Stimulated activated CD8-positive, alpha-beta memory T cell treated with anti-CD3 and anti-CD28 coated beads, Interleukin-7, amount 100 ng/mL, for 4 hours (primary cell): ENCODE measurements at places on chromosomes 2 and 18.

DNA sequence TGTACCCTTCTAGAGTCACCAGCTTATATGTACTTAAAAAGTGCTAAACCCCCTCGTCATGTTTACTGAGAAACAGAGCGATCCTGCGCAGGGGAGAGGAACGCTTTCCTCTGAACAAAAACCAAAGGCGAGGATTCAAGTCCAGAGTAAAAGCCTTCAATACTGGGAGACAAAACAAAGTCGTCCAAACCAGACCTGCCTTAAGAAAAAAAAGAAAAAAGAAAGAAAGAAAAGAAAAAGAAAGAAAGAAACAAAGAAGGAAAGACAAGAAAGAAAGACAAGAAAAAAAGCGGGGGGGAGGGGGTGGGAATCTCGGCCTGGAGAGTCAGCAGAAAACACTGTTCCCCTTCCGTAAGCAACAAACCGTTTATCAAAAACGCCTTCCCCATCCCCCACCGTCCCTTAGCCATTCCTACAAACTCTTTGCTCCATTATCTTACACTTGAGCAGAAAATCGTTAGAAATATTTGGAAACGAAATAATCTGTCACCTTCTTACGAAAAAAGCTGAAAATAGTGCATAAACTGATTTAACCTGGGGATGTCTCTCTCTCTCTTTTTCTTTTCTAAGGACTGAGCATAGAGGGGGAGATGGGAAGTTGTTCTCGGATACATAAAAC, 3.3 kb downstream of the PTGR3 start:
- DNase-seq: no peak

DNA sequence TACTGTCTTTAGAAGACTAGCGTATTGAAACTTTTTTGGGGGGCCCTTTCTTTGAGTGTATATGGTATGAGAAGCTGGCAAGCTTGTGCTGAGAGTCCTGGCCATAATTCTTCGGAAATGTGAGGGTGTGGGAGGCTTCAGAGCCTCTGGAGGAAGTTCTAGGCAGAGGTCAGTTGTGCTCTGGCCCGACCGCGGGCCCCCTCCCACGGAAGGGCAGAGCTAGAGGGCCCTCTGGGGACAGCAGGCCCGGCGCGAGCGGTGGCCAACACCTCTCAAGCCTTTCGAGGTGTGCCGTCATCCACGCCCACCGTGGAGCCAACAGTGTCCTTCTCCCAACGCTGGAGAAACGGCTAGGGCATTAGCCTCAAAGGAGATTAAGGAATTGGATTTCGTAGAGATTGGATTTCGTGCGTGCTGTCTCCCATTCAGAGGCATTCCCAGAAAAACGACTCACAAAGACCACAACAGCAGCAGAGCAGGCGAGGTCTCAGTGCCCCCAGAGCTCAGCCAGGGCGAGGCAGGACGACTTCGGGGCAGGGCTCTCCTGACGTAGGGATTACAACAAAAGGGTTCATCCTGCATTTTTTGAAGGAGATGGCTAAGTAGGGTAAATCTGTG, 2.2 kb upstream of the MTCL1 start:
- no peak for DNase-seq

GRCh38 chr2:114651933-114652332, 209.5 kb downstream of the DPP10 start:
- DNase-seq: no peak

- DNase-seq: no peak
Measured at GRCh38 chr2:102273619-102274211, 37.6 kb upstream of the IL1RL1 start.

DNA sequence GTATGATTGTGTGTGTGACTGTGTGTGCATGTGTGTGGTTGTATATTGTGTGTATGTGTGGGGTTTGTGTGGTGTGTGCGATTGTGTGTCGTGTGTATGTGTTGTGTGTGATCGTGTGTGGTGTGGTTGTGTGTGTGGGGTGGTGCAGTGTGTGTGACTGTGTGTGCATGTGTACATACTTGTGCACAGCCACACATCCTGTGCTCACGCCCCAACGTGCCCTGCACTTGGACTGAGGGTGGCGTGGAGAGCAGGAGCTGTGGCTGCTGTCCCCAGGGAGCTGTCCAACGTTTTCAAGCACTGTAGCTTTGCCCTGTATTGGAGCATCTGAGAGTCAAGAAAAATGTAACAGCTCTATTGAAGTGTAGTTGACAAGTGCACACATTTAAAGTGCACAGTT, 243.2 kb upstream of the HDAC4 start:
- DNase-seq: no peak

DNA sequence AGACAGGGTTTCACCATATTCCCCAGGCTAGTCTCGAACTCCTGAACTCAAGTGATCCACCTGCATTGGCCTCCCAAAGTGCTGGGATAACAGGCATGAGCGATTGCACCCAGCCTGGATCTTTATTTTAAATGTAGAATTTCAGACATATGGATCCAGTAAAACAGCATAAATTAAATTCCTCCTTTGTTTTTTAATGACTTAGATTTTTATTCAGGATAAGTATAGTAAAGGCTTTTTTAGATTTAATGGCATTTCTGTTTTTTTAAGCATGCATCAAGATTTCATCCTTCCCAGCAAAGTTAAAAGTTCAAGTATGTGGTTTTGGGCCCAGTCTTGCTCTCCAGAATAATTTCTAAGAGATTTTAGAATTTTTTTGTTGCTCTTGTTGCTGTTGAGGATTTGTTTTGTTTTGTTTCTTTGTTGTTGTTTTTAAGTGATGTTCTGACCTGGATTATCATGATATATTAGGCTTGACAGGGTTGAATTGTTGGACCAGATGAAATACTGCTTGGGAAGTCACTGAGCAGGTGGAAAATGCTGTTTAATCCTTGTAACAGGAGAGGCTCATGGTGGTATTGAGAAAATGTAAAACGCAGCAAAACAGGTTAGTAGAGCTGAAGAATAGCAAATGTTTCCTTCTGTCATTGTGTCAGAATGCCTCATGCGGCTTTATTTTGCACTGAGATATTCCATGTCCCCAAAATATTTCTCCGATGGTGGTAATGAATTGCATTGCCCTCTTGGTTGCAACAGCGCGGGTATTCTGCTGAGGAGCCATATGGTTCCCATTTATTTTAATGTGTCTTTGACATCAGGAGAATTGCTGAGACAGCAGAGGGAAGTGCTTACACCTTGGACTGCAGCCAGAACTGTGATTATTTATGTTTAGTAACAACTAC, 147.9 kb downstream of the GALNT3 start:
- DNase-seq: no peak

GRCh38 chr2:216056739-216057138, 24.9 kb downstream of the PECR start:
- no peak for DNase-seq

- no peak for DNase-seq
Measured at GRCh38 chr2:225948903-225949302, 549.4 kb downstream of the NYAP2 start.

DNA sequence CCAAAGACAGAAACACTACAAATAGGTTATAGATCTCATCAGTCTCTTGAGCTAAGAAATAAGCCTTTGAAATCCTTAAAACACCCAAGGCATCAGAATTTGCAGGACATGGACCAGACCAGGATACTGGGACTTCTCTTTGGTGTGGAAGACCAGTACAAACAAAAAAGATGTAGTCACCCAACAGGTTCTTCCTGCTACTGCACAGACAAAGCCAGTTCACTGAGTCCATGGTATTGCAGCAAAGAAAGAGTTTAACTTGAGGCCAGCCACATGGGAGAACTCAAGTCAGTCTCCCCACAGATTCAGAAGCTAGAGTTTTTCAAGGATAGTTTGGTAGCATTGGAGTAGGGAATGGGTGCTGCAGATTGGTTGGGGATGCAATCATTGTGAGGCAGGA, 169.6 kb upstream of the NDUFV2 start:
- DNase-seq: no peak

- DNase-seq: no peak
Measured at GRCh38 chr2:168480356-168480755, 24.3 kb downstream of the CERS6 start.

GRCh38 chr18:29874519-29875098, 1167.9 kb downstream of the DSC3 start:
- DNase-seq: no peak

GRCh38 chr2:227414846-227415245, 27.1 kb upstream of the SCYGR1 start:
- DNase-seq: no peak

- no peak for DNase-seq
Measured at GRCh38 chr2:241770936-241771285, 5.7 kb upstream of the GAL3ST2 start.

- DNase-seq: no peak
Measured at GRCh38 chr2:157691131-157691530, 62.5 kb upstream of the ACVR1C start.

DNA sequence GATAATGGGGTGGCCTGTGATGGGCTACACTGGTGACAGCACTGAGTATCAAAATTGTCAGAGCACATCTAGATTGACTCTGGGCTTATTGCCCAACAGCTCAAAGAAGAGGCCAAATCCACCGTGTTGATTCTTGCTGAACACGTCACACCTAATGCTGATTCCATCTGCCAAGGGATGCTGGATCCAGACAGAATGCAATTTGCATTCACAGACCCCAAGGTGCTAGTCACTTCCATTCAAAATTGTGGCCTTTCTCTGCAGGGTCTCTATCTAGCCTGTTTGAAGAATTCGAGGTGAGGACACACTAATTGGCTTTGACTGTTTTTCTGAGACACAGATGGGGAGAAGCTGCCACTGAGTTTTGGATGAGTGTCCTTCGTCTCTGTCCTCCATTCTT, 13.5 kb upstream of the GPR39 start:
- DNase-seq: no peak

DNA sequence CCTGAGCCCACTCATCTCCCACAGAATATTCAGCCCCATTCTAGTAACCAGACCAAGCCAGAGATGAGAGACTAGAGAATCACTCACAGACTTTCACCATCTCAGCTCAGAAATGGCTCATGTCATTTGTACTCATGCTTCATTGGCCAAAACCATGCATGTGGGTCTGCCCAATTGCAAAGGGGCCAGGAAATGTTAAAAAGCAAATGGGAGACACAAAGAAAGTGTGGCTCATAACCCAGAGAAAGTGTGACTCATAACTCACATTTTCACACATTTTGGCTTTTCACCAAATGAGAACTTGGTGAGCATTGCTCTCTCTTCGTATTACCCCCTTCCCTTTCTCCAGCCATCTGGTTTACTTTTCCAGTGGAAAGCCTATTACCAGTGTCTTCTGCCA, 66.2 kb downstream of the MDH1 start:
- DNase-seq: no peak

- DNase-seq: no peak
Measured at GRCh38 chr2:223549215-223549614, 52.9 kb downstream of the SCG2 start.

DNA sequence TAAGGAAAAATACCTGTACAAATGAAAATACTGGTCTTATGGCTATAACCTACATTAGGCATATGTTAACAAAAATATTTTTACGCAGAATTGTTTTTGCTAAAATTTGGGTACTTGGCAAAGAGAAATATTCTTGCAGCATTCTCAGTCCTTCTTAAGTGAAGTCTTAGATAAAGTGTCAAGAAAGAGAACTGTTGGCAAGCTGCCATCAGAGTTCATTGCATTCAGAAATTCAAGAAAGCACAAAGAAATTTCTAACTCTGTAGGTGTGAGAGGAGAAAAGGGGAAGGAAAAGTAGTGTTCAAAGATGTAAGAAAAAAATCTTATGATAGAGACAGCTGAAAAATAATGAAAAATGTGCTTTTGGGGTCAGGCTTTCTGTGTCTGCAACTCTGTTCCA, 86.7 kb downstream of the IRS1 start:
- no peak for DNase-seq

GRCh38 chr2:220437938-220438337, 810.5 kb downstream of the SLC4A3 start:
- DNase-seq: no peak

DNA sequence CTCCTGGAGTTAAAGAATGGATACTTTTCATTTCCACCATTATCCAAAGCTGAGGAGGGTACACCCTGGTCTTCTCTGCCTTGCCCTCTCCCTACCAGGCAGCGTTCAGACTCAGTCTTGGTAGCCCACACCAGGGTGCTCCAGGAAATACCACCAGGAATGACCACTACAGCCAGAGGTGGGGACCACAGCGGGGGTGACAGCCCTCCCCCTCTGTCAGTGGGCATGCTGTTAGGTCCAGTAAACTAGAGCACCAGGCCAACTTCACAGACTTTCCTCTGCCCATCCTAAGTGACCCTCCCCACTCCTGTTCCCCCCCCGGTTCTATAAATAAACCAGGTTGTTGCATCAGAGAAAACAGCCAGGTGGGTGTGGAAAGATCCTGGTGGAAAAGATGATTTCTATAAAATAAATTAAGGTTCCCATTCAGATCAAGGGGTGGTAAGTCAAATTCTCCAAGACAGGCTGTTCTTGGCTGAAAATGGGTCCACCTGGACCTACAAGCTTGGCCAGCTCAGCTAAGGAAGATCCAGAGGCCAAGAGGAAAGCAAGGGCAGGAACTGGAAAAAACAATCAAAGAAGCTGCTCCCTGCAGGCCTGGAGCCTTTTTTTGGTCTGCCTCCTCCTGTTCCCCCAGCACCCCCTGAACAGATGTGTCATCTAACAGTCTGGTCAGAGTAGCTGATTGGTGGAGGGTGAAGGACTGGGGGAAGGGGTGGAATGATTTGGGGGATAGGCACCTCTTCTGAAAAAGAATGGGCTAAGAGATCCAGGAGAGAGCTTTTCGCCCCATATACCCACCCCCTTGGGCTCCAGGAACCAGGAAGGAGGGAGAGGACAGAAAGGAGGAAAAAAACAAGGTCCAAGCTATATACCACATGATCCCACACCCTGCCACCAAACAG, 2.3 kb downstream of the RAB11FIP5 start:
- DNase-seq: no peak

DNA sequence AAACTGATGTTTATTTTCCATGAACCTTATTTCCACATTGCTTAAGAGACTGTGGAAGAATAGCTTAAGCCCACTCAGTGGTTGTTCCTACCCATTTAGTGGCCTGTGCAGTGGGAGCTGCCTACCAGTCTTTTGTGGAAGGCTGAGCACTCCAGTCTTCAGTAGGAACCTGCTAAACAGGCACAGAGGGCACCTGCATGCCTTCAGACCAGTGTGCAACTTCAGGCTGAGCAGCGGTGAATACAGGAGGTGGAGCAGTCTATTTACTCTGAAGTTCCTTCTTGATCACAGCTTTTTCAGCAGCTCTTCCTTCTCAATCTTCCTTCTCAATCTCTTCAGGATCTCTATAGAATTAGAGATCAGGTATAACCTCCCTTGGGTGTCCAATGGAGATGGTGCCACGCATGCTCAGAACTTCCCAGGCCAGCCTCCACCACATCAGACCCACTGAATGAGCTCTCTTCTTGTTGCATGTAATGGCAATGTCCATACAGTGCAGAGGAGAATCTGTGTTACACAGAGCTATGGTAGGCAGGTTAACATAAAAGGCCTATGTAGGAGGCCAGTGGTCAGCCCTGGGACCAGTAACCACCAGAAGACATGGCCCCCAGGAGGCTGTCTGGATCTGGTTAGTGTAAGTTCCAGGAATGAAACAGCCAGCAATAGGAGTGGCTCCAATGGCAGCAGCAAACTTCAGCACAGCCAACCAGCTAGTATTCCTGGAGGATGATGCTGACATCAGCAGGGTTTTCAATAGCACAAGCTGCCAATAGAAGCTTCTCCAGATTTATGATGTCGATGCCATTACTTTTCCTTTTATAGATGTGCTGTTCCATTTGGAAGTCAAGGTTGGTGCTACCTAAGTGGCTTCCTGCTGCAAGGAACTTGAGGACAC, 47.9 kb upstream of the MAT2A start:
- no peak for DNase-seq
